Stimulated activated CD4-positive, alpha-beta T cell treated with anti-CD3 and anti-CD28 coated beads, Interleukin-15, amount 100 ng/mL, for 1 hour (primary cell): ENCODE measurements at places on chromosomes 7 and 10.

- no peak for DNase-seq
These were observed 771.4 kb downstream of the LRMDA start for GRCh38 chr10:76202777-76203176.

DNA sequence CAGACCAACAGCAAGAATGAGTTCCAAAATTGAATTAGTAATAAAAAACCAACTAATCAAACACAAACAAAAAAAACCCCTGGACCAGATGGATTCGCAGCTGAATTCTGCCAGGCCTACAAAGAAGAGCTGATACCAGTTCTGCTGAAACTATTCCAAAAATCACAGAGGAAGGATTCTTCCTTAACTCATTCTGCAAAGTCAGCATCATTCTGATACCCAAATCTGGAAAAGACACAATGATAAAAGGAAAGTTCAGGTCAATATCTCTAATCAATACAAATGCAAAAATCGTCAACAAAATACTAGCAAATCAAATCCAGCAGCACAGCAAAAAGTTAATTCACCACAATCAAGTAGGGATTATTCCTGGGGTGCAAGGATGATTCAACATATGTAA, 6.1 kb upstream of the ABCA13 start:
- DNase-seq = no peak

GRCh38 chr7:106588422-106589197, 72.3 kb downstream of the CCDC71L start:
- DNase-seq = no peak

- no peak for DNase-seq
These were observed 14.5 kb downstream of the FAM24B start for GRCh38 chr10:122864901-122865300.

- DNase-seq = no peak
These were observed 255.1 kb upstream of the SP4 start for GRCh38 chr7:21172800-21173199.

- no peak for DNase-seq
These were observed 66.9 kb downstream of the BAMBI start for GRCh38 chr10:28744069-28744768.

DNA sequence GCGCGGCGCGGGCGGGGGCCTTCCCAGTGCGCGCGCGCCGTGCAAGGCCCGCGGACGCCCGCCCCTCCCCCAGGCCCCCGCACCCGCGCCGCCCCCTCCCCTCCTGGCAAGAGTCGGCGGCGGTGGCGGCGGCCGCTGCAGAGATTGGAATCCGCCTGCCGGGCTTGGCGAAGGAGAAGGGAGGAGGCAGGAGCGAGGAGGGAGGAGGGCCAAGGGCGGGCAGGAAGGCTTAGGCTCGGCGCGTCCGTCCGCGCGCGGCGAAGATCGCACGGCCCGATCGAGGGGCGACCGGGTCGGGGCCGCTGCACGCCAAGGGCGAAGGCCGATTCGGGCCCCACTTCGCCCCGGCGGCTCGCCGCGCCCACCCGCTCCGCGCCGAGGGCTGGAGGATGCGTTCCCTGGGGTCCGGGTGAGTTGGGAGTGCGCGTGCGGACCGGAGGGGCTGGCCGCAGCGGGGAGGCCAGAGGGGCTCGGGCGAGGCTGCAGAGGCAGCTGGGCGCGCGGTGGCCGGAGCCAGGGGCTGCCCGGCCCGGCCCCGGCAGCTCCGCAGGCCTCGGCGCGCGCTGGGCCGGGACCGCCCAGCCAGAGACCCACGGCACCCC, at the start of gene BMPR1A:
BMPR1A (plus strand) TSS at position 109 of the 602 bp plus-strand sequence. CDS start 119,400 bp downstream, outside the sequence.
- no peak for DNase-seq

DNA sequence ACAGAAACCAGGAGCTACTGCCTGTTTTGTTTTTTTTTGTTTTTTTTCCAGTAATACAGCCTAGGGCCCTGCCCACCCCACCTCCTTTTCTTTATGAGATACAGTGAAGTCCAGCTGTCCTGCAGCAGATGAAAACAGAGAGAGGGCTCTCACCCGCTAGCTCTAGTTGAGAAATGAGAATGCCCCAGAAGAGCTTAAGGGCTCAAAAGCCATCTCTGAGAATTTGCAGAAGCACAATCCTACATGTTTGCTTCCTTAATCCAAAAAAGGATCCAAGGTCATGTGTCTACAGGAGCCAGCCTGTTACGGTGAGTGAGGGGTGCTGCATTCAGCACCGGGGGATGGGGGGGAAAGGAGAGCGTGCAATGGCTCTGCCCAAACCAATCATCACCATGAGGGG, 122.7 kb downstream of the KCNMA1 start:
- DNase-seq = no peak

- no peak for DNase-seq
These were observed 27.8 kb upstream of the MRPS33 start for GRCh38 chr7:141042222-141043193.

GRCh38 chr7:118252087-118252486, 27.6 kb downstream of the ANKRD7 start:
- no peak for DNase-seq

- DNase-seq = no peak
These were observed 10.1 kb downstream of the PSTK start for GRCh38 chr10:122990278-122990677.

- no peak for DNase-seq
These were observed 97.9 kb downstream of the TSPAN12 start for GRCh38 chr7:120760050-120760449.

DNA sequence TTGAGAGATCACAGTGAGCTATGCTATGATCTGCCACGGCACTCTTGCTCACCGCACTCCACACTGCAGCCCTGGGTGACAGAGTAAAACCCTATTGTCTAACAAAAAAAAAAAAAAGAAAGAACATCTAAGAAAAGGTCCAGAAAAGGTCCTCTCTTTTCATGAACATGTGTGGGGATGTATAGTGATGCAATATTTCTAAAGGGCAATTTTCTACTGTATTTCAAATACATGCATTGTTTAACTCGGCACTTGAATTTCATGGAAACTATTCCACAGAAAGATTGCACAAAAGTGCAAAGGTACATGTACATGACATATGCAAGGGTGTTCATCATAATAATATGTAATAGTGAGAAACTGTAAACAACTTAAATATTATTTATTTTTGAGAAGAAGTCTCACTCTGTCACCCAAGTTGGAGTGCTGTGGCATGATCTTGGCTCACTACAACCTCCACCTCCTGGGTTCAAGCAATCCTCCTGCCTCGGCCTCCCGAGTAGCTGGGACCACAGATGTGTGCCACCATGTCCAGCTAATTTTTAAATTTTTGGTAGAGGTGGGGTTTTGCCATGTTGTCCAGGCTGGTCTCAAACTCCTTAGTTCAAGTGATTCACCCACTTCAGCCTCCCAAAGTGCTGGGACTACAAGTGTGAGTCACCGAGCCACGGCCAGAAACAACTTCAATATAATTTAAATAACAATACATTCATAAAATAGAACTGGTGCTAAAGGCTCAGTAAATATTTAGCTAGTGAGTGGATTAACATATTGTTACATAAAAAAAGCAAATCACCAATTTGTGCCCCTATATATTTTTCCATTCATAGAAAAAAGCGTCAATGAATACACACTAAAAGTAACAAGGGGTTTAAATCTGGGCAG, 1.3 kb upstream of the PPRC1 start:
- no peak for DNase-seq

GRCh38 chr7:5780801-5781496, 514 bp downstream of the RNF216 start:
- DNase-seq = peak; percentile 6

DNA sequence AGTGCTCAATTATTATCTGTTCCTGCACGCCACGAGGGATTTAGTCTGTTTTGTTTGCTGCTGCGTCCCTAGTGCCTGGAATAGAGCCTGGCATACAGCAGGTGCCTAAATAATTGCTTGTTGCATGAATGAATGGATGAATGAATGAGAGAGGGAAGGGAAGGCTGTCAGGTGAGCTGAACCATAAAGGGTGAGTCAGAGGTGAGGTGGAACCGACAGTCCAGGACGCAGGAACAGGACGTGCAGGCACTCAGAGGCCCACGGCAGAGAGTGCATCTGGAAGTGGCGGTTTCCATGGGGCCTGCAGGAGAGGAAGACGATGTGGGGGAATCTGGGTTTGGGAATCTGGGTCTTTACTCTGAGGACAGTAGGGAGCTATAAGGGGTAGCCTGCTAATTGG, 17.7 kb upstream of the PPIF start:
- no peak for DNase-seq

DNA sequence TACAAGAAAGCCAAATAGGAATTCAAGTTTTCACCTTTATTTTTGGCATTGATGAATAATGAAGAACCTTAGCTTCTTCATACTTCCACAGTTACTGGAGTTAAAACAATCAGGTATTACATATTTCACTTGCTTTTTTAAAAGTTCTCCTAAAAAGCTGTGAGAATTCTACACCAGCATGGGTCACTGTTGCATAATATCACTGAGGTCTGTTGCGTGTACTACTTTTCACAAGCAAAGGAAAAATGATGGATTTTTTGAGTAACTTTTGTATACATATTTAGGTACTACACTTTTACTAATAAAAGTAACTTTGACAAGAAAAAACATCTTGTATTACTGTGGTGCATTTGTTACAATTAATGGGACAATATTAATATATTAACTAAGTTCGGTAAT, 15.2 kb downstream of the FAM24B start:
- DNase-seq = no peak

- DNase-seq = no peak
These were observed 91.1 kb upstream of the ARHGAP21 start for GRCh38 chr10:24814568-24815313.

DNA sequence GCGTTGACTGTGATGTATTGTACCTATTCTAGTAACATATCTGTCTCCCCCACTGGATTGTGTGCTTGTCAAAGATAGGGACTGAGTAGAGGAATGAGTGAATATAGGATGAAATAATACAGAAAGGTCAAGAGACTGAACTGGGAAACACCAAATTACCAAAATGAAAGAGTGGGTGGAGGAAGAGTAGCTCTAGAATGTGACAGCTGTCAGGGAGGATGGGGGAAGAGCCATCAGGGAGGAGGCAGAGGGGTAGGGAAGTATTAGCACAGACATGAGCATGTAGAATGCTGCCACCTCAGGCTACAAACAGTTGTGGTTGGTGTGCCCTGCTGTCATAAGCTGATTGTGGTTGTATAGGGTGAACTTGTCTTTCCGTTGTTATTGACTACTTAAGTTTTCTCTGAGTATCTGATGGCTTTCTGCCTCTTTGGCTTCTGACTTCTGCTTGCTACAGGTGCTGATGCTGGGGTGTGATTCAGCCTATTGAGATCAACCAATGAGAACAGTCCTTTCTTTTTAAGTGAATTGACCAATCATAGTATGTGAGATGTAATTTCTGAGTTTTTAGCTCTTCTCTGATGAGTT, 5.6 kb downstream of the CCSER2 start:
- DNase-seq = no peak

DNA sequence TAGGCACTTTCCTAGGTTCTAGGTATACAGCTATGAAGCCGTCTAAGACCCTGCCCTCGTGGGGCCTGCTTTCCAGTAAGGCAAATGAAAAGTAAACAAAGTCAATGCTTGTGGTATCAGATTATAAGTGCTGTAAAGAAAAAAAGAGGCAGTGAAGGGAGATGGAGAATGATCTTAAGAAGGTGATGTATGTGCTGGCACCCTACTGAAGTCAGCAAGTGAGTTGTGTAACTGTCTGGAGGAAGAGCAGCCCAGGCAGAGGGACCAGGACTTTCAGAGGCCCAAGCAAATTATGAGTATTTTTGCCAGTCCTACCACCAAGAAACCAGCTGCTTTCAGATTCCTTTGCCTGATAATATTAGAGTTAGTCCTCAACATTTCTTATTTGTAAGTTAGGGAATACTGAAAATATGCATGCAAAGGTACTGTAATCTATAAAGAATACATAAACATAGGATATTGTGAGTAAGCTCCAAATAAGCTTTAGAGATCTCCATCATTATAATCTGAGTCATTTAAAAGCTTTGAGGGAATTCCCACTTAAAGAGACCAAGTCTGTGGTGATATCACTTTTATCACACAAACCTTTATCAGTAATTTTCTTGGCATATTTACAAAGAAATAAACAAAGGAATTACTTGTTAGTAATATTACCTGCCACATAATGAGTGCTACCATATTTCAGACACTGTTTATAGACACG, 329.2 kb upstream of the LRGUK start:
- no peak for DNase-seq

DNA sequence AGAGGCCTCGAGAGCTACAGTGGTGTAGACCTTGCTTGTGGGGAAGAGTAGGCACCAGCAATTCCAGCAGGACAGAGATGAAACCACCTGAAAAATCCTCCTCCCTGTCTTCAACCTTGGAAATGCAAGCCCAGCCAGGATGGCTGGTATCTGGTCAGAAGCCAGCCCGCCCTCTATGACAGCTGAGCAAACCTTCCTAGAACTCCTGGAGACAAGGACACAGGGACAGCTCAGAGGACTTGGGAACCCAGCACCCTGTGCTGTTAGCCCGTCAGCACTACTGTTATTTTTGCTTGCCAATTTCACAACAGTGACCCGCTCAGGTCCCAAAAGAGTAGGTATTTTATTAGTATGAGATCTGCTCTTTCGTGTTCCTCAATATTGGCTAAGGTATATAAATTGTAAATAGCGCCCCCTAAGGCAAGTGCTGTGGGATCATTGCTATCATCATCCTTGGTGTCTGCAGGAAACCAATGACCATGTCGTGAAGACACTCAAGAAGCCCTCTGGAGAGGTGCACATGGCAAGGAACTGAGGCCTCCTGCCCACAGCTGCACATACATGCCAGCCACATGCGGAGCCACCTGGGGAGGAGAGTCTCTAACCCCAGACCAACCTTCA, 156.5 kb upstream of the CHST15 start:
- DNase-seq = no peak

- no peak for DNase-seq
These were observed 67.7 kb upstream of the KMT2E start for GRCh38 chr7:104946338-104946737.

- no peak for DNase-seq
These were observed 33.8 kb upstream of the ICA1 start for GRCh38 chr7:8295638-8296361.

DNA sequence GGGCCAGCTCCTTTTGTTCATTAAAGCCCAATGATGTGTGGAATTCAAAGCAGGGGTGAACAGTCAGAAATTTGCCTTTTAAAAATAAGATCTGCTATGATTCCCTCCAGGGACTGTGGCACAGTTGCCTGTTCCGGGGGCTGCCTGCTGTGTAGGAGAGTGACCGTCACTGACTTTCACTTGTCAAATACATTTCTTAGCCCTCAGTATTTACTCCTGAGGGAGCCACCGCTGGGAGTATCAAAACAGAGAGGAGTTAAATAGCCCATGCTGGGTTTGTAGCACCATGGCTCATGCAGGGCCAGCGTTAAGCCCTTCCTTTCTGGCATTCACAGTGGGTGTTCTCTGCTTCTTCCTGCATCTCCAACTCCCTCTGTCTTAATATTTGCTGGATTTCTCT, 897.8 kb downstream of the SORCS3 start:
- DNase-seq = no peak

- no peak for DNase-seq
These were observed 333.8 kb downstream of the GALNT17 start for GRCh38 chr7:71465741-71466189.

GRCh38 chr10:62583876-62584615, 209.9 kb downstream of the ZNF365 start:
- no peak for DNase-seq

GRCh38 chr10:34753014-34753757, 61.9 kb downstream of the PARD3 start:
- no peak for DNase-seq

- no peak for DNase-seq
These were observed 785.7 kb upstream of the POM121L12 start for GRCh38 chr7:52249741-52250140.
